ENCODE measurements at places on chromosomes 5 and 9.

- DNase-seq: no peak
Measured at GRCh38 chr9:94145640-94146039, 61.4 kb downstream of the PTPDC1 start.

GRCh38 chr5:143229426-143229895 is 174.0 kb downstream of the NR3C1 start:
- no peak for DNase-seq

GRCh38 chr9:97504381-97505216 is 3.1 kb downstream of the TMOD1 start:
- DNase-seq: no peak

GRCh38 chr5:125323613-125324012 is 577.2 kb upstream of the ZNF608 start:
- no peak for DNase-seq

GRCh38 chr5:107674655-107675054 is 3.9 kb upstream of the EFNA5 start:
- no peak for DNase-seq

DNA sequence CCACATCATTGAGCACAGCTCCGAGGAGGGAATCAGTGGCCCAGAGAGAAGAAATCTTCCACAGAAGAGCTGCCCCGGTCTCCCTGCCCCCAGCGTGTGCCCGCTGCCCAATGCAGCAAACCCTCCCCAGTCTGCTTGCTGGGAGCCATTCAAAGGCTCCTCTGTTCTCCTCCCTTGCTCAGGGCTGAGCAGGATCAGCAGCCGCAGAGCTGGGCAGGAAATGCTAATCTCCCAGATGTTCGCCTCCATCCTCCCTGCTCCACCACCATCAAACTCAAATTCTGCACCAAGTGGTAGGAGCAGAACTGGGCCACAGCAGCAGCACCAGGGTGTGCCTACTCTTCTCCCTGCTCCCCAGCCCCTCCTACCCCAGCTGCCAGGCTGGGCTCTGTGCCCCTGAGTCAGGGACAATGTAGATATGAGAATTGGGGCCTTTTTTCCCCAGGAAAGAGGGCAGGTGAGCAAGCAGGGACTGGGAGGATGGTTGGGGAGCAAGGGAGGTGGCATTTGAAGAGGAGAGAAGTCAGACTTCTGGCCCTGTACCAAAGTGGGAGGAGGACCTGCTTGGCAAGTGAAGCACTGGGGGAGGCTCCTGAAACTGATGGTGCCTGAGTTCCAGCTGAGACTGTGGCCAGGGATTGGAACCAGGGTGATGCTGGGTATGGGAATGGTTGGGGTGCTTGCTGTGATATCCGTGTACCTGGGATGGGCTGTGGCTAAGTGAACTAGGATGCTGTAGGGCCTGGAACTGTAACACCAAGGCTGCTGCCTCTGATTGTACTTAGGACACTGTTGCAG is 1.9 kb upstream of the PCDH1 start:
- DNase-seq: no peak

GRCh38 chr9:4553951-4554381 is 63.7 kb downstream of the SLC1A1 start:
- DNase-seq: no peak

DNA sequence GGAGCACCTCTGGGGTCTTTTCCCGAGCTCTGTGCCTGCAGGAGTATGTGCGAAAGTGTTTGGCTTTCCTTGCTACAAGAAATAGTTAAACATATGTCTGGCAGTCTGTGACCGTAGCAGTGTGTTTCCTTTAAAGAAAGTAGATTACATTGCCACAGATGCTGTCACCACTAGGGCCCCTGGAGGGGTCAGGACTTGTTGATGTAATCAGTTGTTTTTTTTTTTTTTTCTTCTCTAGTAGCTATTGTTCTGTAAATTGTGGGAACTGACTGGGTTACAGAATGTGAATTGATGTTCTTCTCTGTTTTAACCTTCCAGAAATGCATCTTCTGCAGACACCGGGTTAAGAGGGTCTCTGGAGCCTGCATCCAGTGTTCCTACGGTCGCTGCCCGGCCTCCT is 345.6 kb downstream of the KDM4C start:
- DNase-seq: no peak
